Esophagus mucosa (tissue), 1 donor: ENCODE measurements at places on chromosomes 4 and X. TPM values are rescaled to one million over a fixed set of nuclear protein-coding genes. Genes with fewer than 3 reads are reported as not detected.

- no peak for ATAC-seq
Observed at GRCh38 chrX:75181721-75182120, 25.6 kb upstream of the ABCB7 start.

- ATAC-seq, result peak; percentile 56
Observed at GRCh38 chr4:2817701-2818350, 24.9 kb downstream of the SH3BP2 start.

- peak; percentile 13 for ATAC-seq
Observed at GRCh38 chr4:8274765-8275547, 5.4 kb downstream of the HTRA3 start.

DNA sequence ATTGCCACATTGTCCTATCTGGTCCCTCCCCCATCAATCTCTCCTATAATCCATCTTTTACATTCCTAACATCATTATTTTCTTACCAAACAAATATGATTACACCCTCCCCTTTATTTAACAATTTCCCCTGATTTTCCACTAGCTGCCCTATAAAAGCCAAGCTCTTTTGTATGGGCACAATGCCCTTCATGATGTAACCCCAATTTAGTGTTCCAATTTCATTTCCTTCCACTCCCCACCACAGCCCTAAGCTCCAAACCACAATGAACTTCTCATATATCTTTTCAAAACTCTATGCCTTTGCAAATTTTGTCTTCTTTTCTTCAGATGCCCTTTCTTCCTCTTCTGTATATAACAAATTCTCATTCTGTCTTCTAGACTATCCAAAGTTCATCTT, 39.5 kb upstream of the PTPN13 start:
- ATAC-seq, result no peak

DNA sequence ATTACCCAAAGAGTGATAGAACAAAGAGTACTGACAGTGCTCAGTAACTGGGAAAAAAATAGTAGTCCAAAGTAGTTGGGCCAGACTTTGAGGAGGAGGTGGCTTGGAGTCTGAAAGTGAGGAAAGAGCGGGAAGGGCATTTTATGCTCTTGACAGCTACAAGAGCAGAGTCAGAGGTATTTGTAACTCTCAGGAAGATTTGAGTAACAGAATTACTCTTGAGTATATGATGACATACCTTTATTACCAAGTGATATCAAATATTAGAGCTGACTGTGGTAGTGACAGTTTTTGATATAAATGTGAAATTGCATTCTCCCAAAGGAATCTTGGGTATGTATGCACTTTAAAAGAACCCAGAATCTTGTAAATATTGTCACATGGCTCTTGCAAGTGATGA, 2.2 kb downstream of the SLAIN2 start:
- ATAC-seq, result no peak

DNA sequence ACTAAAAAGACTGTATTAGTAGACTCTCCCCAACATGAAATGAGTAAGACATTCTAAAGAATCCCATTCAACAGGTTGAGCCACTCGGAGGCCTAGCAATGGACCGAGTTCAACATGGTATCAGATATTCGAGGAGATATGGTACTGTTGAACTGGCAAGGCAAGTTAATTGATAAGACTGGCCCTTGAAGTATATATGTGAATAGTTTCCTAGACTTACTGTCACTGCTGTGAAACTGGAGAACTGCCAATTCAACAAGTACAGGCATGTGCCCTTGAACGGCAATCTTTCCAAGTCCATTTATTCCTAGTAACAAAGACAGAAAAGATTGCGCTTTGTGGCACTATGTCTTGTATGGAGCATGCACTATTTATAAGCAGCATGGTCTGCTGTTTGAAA, 24.4 kb downstream of the FAT1 start:
- peak; percentile 55 for ATAC-seq

DNA sequence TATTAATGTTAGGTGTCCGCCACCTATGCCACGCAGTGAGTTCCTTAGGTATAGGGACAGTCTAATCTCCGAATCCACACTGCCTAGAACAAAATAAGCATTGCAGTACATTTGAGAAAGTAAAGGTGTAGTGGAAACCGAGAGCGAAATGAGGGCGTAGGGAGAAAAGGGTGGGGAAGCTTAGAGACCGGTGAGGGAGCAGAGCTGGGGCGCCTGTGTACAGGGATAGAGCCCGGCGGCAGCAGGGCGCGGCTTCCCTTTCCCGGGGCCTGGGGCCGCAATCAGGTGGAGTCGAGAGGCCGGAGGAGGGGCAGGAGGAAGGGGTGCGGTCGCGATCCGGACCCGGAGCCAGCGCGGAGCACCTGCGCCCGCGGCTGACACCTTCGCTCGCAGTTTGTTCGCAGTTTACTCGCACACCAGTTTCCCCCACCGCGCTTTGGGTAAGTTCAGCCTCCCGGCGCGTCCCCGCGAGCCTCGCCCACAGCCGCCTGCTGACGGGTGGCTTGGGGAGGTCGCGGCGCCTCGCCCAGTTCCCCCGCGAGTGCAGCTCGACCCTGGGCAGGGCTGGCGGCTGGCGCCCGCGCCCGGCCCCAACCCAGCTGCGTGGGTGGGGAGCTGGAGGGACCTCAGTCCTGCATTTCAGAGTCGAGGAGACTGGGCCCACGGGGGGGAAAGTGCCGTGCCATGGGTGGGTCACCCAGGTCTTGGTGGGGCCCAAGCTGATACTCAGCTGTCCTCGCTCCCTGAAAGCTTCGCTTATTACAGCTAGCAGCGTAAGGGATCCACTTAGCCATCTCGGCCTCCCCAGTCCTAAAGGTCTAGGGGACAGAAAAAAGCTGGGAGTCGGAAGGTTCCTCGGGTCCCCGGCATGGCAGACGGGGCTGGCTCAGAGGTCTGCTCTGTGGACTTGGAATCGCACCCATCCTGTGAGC, at the start of gene ANXA3:
Gene ANXA3 (plus strand): TSS at position 351 of the 932 bp plus-strand sequence. CDS start 2,704 bp downstream, outside the sequence.
- peak; percentile 86 for ATAC-seq

DNA sequence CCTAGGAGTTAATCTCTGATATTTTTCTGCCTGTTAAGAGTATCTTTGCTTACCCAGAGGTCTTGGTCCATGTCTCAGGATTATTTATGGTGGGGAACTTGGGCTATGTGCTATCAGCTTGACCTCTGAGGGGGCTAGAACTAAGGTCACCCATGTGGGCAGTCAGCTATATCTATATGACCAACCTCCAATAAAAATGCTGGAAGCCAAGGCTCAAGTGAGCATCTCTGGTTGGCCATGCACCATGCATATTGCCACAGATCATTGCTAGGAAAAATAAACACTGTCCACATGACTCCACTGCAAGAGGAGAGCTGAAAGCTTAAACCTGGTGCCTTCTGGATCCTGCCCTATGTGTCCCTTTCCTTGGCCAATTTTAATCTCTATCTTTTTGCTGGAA, 196.5 kb upstream of the SLC7A11 start:
- ATAC-seq, result no peak

- no peak for ATAC-seq
Observed at GRCh38 chr4:164872481-164872880, 4.5 kb upstream of the APELA start.

SOWAHD gene
- not detected for total RNA-seq

LIAS gene
- total RNA-seq, result 13.7 TPM

- no peak for ATAC-seq
Observed at GRCh38 chr4:740656-741282, 35.1 kb downstream of the PCGF3 start.
